Fibroblast of lung (primary cell): ENCODE measurements at places on chromosomes 4 and X. TPM values are rescaled to one million over a fixed set of nuclear protein-coding genes. Genes with fewer than 3 reads are reported as not detected.

DNA sequence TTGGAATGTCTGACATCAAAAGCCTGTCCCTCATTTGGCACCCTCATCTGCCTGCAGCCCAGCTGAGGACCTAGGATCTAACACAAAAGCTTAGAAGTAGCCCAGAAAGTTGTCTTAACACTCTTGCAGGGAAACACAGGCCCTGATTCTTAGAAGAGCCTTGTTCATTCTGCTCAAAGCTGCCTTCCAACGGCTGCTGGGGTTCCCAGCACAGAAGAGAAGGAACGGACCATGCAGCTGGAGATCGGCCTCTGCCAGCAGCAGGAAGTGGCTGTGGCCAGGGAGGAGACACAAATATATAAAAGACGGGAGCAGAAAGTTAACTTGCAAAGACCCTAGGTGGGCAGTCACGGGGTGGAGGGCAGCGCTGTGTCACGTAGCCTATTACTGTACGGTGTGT lies 20.4 kb downstream of the PRPS2 start:
- no peaks in the 10 kb centered on the region for H3K27me3 ChIP-seq
- H3K4me3 ChIP-seq: no peak overlapping the region
- H3K27ac ChIP-seq: no peak overlapping the region
- no peaks in the 10 kb centered on the region for H3K4me1 ChIP-seq
- DNase-seq: no peak
- no peaks in the 10 kb centered on the region for H3K36me3 ChIP-seq

DNA sequence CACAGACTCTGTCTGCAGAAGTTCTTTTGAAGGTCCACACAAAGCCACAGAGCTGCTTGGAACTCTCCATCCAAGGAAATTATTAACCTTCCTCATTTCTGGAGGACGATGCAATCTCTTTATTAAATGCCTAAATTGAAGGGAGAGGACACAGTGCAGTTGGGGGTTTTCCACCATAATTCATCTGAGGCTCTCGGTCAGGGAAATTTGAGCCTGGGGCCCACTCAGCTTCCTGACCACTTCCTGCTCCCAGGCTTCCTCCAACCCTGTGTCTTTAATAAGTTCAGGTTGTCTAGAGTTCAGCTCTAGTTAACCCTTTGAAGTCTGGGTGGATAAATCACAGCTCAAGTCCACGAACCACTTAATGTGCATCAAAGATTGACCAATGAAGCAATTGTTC lies 58.5 kb downstream of the PRPS1 start:
- no peaks in the 10 kb centered on the region for H3K36me3 ChIP-seq
- DNase-seq: peak; percentile 38
- H3K27me3 ChIP-seq: peaks cover 5% of the 10 kb centered on the region
- no peak overlapping the region for H3K4me3 ChIP-seq
- no peak overlapping the region for H3K27ac ChIP-seq

DNA sequence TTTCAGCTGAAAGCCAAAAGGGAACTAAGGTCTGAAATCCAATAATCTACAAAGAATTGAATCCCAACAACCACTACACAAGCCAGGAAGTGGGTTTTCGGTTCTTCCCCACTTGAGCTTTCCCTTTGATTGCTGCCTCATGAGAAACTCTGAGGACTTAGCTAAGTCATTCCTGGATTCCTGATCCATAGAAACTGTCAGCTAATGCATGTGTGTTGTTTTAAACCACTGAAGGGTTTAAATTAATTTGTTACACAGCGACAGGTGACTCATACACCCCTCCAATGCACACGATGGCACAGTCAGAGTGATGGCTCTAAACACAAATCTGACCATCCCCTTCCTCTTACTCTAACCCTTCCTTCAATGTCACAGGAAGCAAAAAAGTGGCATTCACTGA lies 282.9 kb downstream of the RAB28 start:
- DNase-seq: no peak
- H3K27me3 ChIP-seq: no peaks in the 10 kb centered on the region
- no peak overlapping the region for H3K4me3 ChIP-seq

- no peaks in the 10 kb centered on the region for H3K4me1 ChIP-seq
- no peak overlapping the region for H3K4me3 ChIP-seq
- no peak overlapping the region for H3K27ac ChIP-seq
- no peak for DNase-seq
- H3K27me3 ChIP-seq: no peaks in the 10 kb centered on the region
Observed at GRCh38 chr4:75973766-75974165, 17.0 kb downstream of the SDAD1 start.

DNA sequence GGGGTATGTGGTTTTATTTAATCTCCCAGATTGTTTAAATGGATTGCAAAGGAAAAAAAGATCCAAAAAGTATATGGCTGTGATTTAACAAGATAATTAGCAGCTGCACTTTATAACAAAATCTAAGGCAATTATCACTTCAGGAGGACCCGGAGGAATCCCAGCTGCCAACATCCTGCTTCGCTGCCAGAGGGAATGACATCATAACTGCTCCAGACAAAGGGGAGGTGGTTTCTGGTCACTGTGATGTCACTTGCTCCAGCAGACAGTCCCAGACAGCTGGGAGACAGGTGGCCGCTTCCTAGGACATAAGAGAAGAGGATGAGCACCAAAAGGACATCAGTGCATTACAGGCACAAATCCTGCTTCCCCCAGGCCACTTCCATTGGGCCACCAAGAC lies 371.0 kb downstream of the BCOR start:
- DNase-seq: no peak
- H3K4me1 ChIP-seq: peaks cover 4% of the 10 kb centered on the region
- no peaks in the 10 kb centered on the region for H3K36me3 ChIP-seq
- H3K27me3 ChIP-seq: peaks cover under 1% of the 10 kb centered on the region
- H3K4me3 ChIP-seq: no peak overlapping the region

- no peaks in the 10 kb centered on the region for H3K4me1 ChIP-seq
- no peak overlapping the region for H3K27ac ChIP-seq
- no peaks in the 10 kb centered on the region for H3K36me3 ChIP-seq
- DNase-seq: peak; percentile 27
- no peaks in the 10 kb centered on the region for H3K27me3 ChIP-seq
Observed at GRCh38 chr4:62517716-62518115, 1317.6 kb downstream of the ADGRL3 start.

- DNase-seq: no peak
- H3K27ac ChIP-seq: no peak overlapping the region
- peaks cover 10% of the 10 kb centered on the region for H3K4me1 ChIP-seq
- H3K27me3 ChIP-seq: no peaks in the 10 kb centered on the region
- no peak overlapping the region for H3K4me3 ChIP-seq
Observed at GRCh38 chr4:76594173-76594572, 159.1 kb downstream of the SHROOM3 start.

DNA sequence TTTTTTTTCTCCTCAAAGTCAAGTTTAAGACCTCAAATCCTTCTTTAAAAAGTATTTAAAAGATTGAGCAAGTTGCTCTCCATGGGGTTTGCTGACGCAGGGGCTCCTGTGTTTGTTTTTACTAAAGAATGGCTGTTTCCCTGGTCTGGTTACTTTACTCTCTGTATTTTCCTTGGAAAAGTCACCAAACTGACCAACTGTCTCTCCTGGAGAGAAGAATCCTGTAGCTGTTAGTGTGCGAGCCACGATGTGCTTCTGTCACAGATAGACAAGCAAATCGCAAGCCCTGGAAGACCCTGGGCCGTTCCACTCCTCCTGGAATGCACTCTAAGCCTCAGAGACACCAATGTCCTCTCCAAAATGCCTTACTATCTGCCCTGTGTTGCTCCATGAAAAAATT lies 212.1 kb downstream of the CHIC2 start:
- no peak overlapping the region for H3K27ac ChIP-seq
- H3K27me3 ChIP-seq: no peaks in the 10 kb centered on the region
- H3K4me1 ChIP-seq: peaks cover 12% of the 10 kb centered on the region
- H3K4me3 ChIP-seq: no peak overlapping the region
- DNase-seq: peak; percentile 61

DNA sequence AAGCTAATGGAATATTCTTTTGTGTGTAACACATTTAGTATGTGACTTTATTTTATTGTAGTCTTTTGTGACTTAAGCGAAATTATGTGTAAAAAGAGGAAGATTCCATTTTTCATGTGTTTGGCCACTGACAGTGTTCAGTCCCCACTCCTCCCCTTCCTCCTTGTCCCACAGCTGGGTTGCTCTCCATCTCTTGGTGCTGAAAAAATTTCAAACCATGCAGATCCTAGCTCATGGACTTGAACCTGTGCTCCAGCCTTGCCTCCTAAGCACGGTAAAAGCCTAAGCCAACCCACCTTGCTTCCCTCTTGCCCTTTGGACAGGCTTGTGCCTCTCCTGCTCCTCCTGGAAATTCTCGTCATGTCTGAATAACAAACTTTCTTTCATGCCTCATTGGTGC lies 2008.5 kb upstream of the TENM3 start:
- H3K4me3 ChIP-seq: no peak overlapping the region
- DNase-seq: no peak
- H3K27me3 ChIP-seq: no peaks in the 10 kb centered on the region
- no peak overlapping the region for H3K27ac ChIP-seq
- no peaks in the 10 kb centered on the region for H3K36me3 ChIP-seq

GRCh38 chr4:7773401-7774180 lies 166.1 kb downstream of the AFAP1 start:
- peak overlapping the region; percentile 38 for H3K27ac ChIP-seq
- no peak for DNase-seq
- no peak overlapping the region for H3K4me3 ChIP-seq

FAM9B gene
- polyA plus RNA-seq: not detected in 2 replicates

MMRN1 gene
- not detected in 2 replicates for polyA plus RNA-seq

MAGEE2 gene
- not detected in 2 replicates for polyA plus RNA-seq
